ENCODE measurements at places on chromosomes 7 and 10. TPM values are rescaled to one million over a fixed set of nuclear protein-coding genes. Genes with fewer than 3 reads are reported as not detected.

GRCh38 chr10:1403508-1404322 lies 333.6 kb downstream of the ADARB2 start:
- peak; percentile 78 for DNase-seq
- no peak overlapping the region for H3K4me3 ChIP-seq
- H3K27me3 ChIP-seq: no peaks in the 10 kb centered on the region
- H3K27ac ChIP-seq: no peak overlapping the region

DNA sequence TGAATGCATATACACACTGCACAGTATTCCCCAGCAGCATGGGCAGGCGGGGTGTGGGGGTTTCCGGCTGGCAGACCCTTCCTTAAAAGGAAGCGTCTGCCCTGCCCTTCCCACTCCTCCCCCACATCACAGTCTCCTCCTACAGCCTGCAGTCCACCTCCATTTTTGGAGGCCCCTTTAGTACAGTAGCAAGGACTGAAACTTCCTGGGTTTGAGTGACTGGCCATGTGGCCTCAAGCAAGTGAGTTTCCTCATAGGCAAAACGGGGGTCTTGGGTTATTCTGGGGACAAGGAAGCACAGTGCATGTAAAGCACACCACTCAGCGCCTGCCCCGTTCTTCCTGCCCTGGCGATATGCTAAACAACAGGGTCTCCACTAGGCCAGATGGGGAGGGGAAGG lies 62.1 kb upstream of the COL13A1 start:
- H3K36me3 ChIP-seq: no peaks in the 10 kb centered on the region
- H3K27ac ChIP-seq: no peak overlapping the region
- H3K4me1 ChIP-seq: no peaks in the 10 kb centered on the region
- no peaks in the 10 kb centered on the region for H3K27me3 ChIP-seq

DNA sequence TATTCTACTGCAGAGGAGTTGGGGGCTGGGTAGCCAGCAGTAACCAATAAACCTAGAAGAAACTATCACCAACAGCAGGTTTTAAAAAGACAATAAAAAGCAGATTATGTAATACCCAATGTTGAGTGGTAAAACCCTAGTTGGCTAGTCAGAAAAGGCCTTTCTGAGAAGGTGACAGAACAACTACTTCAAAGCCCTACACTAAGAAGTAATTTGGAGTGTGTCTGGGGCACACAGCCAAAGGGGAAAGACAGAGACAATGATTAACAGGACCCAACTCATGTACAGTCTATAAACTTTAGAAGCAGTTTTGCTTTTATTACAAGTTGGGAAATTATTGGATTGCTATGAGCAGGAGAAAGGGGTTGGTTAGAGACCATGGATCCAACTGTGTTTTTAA lies 77.2 kb upstream of the TMEM106B start:
- no peaks in the 10 kb centered on the region for H3K27me3 ChIP-seq
- no peak overlapping the region for H3K27ac ChIP-seq
- no peaks in the 10 kb centered on the region for H3K4me1 ChIP-seq
- no peaks in the 10 kb centered on the region for H3K36me3 ChIP-seq
- H3K4me3 ChIP-seq: no peak overlapping the region

DNA sequence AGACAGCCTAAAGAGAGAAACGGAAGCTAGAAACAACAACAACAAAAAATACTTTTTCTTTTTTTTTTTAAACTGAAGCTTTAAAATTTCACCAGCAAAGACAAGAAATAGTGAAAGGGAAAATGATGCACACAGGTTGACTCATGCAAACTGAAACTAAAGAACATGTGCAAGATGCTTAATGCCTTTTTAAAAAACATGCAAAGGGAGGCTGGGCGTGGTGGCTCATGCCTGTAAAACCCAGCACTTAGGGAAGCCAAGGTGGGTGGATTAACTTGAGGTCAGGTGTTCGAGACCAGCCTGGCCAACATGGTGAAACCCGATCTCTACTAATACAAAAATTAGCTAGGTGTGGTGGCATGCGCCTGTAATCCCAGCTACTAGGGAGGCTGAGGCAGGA lies 15.1 kb upstream of the CUBN start:
- no peaks in the 10 kb centered on the region for H3K27me3 ChIP-seq
- DNase-seq: no peak
- no peak overlapping the region for H3K27ac ChIP-seq
- H3K4me1 ChIP-seq: no peaks in the 10 kb centered on the region
- no peaks in the 10 kb centered on the region for H3K36me3 ChIP-seq

GRCh38 chr7:127221731-127222130 lies 31.0 kb downstream of the GRM8 start:
- H3K27ac ChIP-seq: no peak overlapping the region
- H3K27me3 ChIP-seq: no peaks in the 10 kb centered on the region
- no peaks in the 10 kb centered on the region for H3K36me3 ChIP-seq

- no peaks in the 10 kb centered on the region for H3K27me3 ChIP-seq
- no peaks in the 10 kb centered on the region for H3K4me1 ChIP-seq
- no peaks in the 10 kb centered on the region for H3K36me3 ChIP-seq
These were observed 98.3 kb upstream of the TCF7L2 start for GRCh38 chr10:112851588-112852211.

DNA sequence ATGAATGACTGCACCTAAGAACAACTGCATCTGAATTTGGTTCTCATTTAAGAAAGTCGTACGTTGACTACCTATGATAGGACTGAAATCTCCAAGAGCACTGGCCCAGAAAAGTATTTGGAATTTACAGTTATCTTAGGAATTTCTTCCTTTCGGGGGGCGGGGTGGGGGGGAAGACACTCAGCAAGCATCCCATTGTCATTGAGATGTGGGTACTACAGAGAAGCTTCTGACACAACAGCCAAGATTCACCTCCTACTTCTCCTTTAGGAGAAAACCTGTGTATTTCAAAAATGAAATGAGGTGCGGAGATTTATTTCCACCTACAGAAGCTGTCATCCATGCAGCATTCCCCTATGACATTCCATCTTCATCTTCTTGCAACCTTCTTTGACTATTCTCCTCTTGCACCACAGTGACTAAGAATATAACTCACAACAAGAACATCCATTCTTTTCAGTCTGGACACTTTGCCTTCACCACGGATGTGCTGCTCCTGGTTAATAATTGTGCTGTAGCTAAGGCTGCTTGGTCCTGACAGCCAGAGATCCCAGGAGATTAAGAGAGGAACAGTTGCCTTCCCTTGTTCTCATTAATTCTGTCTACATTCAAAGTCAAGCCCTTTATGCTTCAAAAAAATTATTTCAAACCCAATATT lies 98.4 kb upstream of the FRMD4A start:
- DNase-seq: no peak
- H3K4me3 ChIP-seq: no peak overlapping the region

DNA sequence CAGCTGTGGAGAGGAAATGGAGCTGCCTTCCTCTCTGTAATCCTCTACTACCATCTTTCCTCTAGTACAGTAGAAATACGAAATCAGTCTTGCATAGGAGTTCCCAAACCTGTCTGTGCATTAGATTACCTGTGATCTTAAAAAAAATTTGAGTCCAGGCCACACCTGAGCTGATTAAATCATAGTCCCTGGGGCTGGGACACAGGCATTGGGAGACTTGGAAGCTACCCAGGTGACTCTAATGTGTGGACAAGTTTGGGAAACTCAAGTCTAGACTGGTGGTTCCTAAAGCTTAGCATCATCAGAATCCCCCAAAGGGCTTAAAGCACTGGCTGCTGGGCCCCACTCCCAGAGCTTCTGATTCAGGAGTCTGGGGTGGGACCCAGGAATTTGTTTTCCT lies 152.7 kb upstream of the GLI3 start:
- no peak overlapping the region for H3K27ac ChIP-seq
- no peaks in the 10 kb centered on the region for H3K36me3 ChIP-seq
- H3K4me1 ChIP-seq: no peaks in the 10 kb centered on the region
- no peaks in the 10 kb centered on the region for H3K27me3 ChIP-seq
- no peak for DNase-seq

- no peaks in the 10 kb centered on the region for H3K27me3 ChIP-seq
- DNase-seq: no peak
- H3K4me1 ChIP-seq: no peaks in the 10 kb centered on the region
These were observed 49.7 kb downstream of the INSYN2A start for GRCh38 chr10:127146661-127147060.

GRCh38 chr7:23161482-23161881 lies 20.4 kb upstream of the NUP42 start:
- H3K27ac ChIP-seq: no peak overlapping the region
- H3K4me1 ChIP-seq: no peaks in the 10 kb centered on the region
- H3K27me3 ChIP-seq: no peaks in the 10 kb centered on the region

DNA sequence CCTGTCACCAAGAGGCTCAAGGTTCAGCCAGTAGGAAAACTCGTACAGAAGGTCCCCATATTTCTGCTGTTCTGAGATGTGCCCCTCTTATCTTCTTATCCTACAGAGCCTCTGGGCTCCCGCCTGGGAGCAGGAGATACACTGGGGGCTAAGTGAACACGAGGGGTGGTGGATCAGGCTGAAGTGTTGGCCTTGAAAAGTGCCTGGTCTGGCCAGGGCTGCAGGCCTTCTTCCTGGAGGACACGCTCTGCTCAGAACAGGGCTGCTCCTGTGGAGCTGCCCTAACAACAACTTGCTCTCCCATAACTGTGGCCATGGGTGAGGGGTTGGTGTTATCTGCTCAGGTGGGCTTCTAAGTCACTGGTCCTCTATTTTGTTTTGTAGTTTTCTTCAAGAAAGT lies 33.7 kb downstream of the C10orf120 start:
- no peak for DNase-seq
- H3K4me1 ChIP-seq: no peaks in the 10 kb centered on the region

DEPP1 gene
- total RNA-seq: 155 TPM

PHKG1 gene
- not detected for total RNA-seq
